ENCODE measurements at places on chromosomes 4 and X.
A peak's percentile ranks its signal among the peaks of the same experiment; 100 is the strongest.

- no peak for DNase-seq
Observed at GRCh38 chr4:86963697-86964096, 28.9 kb downstream of the AFF1 start.

DNA sequence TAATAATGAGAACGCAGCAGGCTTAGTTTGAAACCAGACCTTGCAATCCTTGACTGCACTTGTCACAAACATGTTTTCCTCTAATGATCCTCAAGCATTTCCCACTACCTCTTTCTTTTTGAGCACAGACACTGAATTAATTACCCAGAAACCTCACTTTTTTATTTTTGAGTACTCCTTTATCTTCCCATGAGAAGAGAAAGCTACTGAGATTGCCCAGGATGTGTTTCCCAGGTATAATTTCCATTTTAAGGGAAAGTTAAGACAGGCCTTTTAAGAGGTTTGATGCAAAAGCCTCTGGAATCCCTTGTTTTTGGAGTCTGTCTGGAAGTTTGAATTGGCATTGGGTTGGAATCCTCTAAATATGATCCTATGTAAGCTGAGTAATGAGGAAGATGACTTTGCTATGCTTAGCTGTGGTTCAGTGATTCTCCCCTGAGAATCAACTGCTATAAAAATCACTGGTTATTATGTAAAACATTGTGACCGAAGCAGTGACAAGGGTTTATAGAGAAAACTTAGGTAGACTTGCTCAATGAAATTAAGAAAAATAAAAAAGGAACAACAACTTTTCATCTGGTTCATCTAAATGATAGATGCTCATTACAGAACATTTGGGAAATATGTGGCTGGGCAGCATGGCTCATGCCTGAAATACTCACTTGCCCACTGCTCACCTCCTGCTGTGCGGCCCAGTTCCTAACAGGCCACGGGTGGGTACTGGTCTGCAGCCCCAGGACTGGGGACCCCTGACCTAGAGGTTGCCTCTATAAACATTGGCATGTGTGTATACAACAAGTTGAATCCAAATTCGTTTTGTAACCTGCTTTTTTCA, 10.8 kb upstream of the RHOH start:
- no peak for DNase-seq

DNA sequence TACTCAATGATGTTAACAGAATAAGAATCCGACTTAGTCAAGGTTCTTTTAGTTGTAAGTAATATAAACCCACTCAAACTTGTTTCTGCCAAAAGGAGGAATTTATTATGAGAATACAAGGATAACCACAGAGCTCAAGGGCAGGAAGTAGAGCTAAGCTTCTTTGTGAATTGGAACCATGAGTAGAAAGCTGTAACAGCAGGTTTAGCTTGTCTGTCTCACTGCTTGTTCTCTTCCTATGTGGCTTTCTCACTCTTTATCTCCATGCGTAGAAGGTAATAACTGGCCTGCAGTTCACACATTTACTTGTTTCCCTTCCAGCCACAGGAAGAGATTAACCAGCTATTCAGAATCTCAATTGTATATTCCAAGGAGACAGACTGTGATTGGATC, 378.3 kb downstream of the PPP1R2C start:
- no peak for DNase-seq

GRCh38 chrX:18879144-18879543, 104.8 kb downstream of the PHKA2 start:
- no peak for DNase-seq

GRCh38 chrX:15973946-15974345, 119.3 kb upstream of the AP1S2 start:
- no peak for DNase-seq

DNA sequence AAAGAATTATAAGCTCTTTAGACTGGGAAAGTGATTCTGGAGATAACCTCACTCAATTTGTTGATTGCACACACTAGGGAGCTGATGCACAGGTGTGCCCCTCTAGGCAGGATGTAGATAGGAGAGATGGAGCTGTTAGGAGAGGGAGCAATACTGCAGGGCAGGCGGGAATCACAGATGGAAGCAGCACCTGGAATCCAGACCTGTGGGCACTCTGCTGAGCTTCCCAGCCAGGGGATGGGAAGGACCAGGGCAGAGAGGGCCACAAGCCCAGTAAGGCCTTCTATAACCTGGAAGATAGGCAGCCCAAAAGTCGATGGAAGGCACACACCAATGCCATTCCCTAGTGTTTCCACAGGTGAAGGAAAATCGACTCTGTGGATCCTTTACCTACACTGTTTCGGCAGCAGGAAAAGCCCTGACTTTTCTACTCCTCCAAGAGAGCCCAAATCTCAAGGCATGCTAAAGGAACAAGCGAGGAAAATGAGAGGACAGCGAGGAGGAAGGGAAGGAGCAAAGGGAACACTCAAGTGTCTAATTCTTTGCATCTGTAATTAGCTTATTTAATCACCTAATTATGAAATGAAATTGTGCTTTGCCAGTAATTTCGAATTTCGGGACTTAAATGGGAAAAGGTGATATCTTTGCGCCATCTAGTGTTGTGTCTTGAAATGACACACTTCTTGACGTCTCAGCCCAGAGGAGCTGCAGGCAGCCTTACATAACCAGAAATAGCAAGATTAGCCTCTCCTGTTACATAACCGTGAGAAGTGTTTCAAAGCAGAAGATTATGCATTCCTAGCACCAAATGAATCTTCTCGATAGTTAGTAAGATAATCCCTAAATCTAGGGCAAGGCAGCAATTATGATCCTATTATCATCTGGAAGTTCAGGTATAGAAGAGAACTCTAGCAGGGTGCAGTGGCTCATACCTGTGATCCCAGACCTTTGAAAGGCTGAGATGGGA, 31.0 kb upstream of the TLR3 start:
- DNase-seq, result peak; percentile 52

GRCh38 chr4:98261405-98262291, 464 bp downstream of the RAP1GDS1 start:
- DNase-seq, result peak; percentile 38

DNA sequence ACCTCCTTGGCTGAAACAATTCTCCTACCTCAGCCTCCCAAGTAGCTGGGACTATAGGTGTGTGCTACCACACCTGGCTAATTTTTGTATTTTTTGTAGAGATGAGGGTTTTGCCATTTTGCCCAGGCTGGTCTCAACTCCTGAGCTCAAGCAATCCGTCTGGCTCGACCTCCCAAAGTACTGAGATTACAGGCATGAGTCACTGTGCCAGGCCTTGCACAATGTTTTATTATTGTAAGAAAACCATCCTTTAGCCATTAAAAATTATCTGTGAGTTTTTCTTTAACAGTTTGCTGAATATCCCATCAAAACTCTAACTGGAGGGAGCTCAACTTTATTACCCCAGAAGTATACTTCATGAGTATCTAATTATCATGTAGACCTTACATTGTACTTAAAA, 900.3 kb downstream of the PCDH7 start:
- DNase-seq, result no peak

GRCh38 chr4:150379454-150379853, 202.5 kb upstream of the MAB21L2 start:
- DNase-seq, result no peak

GRCh38 chr4:24657768-24658617, 73.6 kb upstream of the DHX15 start:
- DNase-seq, result no peak

- DNase-seq, result no peak
Observed at GRCh38 chrX:22652596-22652995, 347.2 kb upstream of the DDX53 start.

DNA sequence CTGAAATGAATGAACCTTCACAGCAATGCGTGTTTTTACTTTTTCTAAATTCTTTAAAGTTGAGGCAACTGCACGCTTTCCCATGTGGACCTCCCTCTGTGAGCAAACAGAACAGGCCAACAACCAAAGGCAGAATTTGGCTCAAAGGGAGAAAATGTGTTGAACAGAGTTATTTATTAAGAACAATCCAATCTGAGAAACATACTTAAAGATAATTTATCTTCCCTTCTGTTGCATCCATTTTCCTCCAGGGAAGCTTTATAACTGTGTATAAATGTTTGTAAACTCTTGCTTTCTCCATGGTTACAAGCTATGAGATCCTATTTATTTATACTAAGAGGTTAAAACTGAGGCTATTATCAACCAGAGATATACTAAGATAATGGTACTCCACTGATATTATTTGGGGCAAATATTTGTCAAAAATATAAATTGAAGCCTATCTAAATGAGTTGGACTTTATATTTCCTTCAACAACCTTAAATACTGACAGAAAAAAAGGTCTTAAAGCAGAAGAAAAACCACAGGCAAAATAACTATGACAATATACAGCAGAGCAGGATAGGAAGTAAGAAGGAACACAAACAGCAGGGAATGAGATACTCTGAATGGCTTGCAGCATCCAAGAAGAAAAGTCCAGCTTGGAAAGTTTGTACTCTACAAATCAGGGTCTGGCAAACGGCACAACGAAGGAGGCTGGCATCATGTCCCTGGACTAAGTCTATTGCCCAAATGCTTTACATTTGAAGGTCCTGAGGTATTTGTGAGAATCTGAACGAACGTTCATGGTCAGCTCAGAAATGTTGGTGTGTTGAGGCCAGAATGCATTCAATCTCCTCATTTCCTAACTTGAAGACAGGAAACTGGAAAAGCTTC, 663.2 kb upstream of the INTU start:
- no peak for DNase-seq

GRCh38 chrX:140733766-140734342, 24.3 kb downstream of the LINC00632 start:
- peak; percentile 42 for DNase-seq

DNA sequence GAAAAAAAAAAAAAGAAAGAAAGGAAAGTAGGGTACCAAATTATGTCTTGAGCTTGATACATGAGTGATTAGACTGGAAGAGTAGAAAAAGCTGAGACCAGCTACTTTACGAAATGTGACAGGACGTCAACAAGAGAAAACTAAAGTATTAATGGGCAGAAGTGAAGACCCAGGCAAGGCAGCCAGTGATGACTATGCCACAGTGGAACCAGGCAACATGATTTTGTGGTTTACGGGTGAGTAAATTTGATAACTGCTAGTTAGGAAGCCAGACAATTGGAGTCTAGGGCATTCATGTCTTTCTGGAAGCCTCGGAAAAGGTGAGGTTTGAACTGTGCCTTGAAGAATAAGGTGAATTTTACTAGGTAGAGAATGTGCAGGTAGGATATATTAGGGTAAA, 326.4 kb downstream of the TENM3 start:
- no peak for DNase-seq

DNA sequence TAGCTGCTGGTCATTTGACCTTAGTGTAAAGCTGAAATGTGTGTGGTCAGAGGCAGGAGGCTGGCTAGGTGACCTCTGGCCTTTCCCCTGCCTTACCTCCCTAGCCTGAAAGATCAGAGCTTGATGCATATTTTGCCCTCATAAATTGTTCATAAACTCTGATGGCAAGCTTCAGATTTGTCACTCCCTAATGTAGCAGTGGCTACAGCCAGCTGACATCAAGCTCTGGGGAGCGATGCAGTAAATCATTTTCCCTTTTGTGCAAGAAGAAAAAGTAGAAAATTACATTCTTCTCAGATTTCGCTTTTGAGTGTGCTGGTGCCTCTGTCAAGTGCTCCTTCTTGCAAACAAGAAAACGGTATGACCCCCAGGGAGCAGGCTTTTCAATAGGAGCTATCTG, 87.7 kb upstream of the MAGEA4 start:
- no peak for DNase-seq

GRCh38 chr4:88144048-88144447, 14.4 kb downstream of the ABCG2 start:
- DNase-seq, result no peak

GRCh38 chr4:159046683-159047082, 56.2 kb upstream of the RAPGEF2 start:
- no peak for DNase-seq

- DNase-seq, result no peak
Observed at GRCh38 chr4:123597586-123597985, 201.0 kb downstream of the SPRY1 start.

DNA sequence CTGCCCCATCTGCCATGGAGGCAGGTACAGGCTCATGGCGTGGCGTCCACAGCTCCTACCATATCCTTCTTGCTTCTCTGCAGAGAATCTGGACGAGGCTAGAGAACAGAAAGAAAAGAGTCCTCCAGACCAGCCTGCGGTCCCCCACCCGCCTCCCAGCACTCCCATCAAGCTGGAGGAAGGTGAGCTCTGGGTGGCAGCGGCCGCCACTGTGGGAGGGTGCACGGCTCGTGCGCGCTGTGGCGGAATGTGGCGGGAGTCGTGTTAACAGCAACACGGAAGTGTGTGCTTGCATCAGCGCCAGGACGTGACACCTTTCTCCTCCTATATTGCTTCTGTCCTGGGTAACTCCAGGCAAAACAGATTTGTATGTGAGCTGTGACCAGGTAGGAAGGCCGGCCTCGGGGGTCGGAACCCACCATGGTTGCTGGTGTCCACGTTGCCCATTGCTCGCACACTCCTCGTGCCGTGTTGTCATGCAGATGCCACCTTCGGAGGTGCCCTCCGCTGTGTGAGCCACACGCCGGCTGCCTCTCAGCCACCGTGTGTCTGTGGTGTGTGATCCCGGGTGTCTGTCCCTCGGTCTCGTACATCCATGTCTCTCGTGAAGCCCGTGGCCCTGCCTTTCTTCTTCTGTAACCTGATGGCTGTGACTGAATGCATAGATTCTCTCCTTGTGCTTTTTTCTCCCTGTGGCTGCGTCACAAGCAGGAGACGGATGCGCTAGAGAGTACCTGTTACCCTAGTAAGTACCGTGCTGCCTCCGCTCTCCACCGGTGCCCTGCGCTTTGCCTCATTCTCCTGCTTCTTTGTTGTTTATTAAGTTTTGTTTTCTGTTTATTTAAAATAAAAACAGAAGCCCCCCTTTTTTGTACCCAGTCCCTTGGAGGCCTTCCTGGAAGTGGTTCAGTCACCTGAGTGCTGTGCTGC, 37.0 kb downstream of the NOP14 start:
- DNase-seq, result no peak

DNA sequence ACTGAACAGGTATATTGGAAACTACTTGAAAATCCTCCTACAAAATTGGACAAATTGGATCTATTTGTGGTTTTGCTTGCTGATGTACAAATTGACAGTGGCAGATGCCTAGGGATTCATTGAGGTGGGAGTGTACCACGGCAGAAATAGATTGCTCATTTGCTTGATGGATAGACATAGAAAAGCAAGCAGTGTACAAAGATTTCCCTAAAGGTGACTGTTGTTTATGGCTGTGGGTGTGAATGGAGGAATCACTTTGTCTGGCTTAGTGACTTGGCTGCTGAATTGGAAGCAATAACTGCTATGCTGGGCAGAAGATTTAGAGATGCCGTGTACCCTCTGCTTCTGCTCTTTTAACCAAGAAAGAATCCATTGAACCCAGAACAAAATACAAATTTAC, 191.0 kb upstream of the GRID2 start:
- no peak for DNase-seq

DNA sequence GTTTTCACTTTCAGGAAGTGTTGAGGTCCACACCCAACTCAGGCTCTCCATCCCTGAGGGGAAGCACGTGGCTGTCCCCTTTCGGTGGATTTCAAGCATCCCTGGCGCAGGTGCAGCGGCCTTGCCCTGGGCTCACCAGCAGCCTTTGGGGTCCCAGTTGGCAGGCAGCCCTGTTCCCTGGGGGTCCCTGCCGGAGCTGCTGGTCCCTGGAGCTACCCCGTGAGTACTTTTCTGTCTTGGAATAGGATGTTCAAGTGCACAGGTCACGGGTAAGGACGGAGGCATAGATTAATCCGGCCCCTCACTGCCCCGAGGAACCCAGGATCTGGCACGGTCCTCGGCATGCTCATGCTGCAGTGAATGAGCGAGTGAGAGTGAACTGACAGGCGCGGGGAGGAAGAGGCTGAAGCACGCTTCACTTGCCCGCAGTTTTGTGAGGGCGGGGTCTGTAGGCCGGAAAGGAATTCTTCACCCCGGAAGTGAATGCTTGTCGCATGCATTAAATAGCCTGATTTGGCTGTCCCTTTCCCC, 117.2 kb upstream of the FAT1 start:
- DNase-seq, result no peak
